Heart right ventricle (tissue), 16 donors: ENCODE measurements at places on chromosomes 6 and 20. TPM values are rescaled to one million over a fixed set of nuclear protein-coding genes. Genes with fewer than 3 reads are reported as not detected.

DNA sequence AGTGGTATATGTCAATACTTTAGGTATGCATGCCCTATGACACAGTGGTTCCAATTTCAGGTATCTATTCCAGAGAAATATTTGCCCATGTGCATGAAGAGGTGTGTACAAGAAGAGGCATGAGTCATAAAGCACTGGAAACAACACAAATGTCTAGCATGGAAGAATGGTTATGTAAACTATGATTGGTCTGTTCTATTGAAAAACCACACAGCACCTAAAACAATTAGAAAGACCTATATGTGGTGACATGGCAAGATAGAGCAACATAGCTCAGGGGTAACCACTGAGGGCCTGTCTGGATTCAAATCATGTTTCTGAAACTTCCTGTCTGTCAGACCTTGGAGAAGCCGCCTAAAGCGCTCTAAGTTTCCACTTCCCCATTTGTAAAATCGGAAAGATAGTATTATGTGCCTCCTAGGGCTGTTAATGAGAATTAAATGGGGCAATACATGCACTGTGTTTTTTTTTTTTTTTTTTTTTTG lies 76.0 kb upstream of the SHLD1 start:
- no peaks in the 10 kb centered on the region for H3K4me1 ChIP-seq
- H3K27me3 ChIP-seq = no peaks in the 10 kb centered on the region
- no peak for DNase-seq

DNA sequence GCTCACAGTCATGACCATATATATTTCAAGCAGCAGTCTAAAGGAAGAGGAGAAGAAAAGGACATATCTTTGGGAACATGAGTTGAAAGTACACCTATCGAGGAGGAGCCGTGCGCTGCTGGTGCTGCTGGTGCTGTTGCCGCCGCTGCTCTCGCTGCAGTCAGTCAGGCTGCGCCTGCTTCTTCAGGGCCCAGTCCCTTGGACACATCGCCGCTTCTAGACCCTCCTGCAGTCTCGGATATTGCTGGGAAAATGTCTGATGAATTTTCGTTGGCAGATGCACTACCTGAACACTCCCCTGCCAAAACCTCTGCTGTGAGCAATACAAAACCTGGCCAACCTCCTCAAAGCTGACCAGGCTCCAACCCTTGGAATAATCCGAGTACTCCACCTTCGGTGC lies 8.2 kb upstream of the ASCC3 start:
- H3K27me3 ChIP-seq = no peaks in the 10 kb centered on the region
- DNase-seq = no peak
- no peak overlapping the region for H3K27ac ChIP-seq
- no peaks in the 10 kb centered on the region for H3K4me1 ChIP-seq
- no peak overlapping the region for H3K4me3 ChIP-seq
- no peaks in the 10 kb centered on the region for H3K36me3 ChIP-seq

DNA sequence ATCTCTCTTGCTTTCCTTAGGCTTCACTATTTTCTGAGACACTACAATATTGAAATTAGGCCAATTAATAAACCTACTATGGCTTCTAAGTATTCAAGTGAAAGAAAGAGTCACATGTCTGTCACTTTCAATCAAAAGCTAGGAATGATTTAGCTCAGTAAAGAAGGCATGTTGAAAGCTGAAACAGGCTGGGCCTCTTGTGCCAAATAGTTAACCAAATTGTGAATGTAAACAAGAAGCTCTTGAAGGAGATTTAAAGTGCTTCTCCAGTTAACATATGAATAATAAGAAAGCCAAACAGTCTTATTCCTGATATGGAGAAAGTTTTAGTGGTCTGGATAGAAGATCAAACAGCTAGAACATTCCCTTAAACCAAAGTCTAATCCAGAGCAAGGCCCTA lies 236.3 kb downstream of the OTOR start:
- H3K36me3 ChIP-seq = no peaks in the 10 kb centered on the region
- no peaks in the 10 kb centered on the region for H3K27me3 ChIP-seq
- H3K4me3 ChIP-seq = no peak overlapping the region
- DNase-seq = no peak
- no peak overlapping the region for H3K27ac ChIP-seq

GRCh38 chr20:10468340-10468845 lies 33.3 kb downstream of the SLX4IP start:
- H3K4me1 ChIP-seq = no peaks in the 10 kb centered on the region
- no peak overlapping the region for H3K4me3 ChIP-seq
- H3K27me3 ChIP-seq = no peaks in the 10 kb centered on the region
- no peak for DNase-seq
- no peaks in the 10 kb centered on the region for H3K36me3 ChIP-seq
- H3K27ac ChIP-seq = peak overlapping the region; percentile 50

GRCh38 chr6:37155394-37156312 lies 14.3 kb upstream of the PIM1 start:
- no peaks in the 10 kb centered on the region for H3K36me3 ChIP-seq
- H3K27ac ChIP-seq = no peak overlapping the region
- no peaks in the 10 kb centered on the region for H3K27me3 ChIP-seq
- no peak for DNase-seq
- no peak overlapping the region for H3K4me3 ChIP-seq

DNA sequence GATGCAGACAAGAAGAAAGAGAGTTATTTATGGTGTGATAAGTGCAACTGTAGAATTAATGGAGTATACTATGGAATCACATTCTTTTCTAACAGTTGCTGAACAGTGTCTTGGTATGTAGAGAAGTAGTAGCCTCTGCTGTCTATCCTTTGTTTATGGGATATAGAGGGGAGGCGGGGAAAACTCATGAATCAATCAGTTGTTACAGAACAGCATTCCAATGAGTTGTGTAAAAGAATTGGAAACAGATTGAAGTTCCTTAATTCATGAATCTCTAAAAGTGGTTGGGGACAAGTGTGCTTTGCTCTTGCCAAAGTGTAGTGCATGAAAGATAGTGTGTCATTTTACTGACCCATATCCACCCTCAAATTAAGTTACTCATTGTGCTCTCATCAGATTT lies 77.7 kb downstream of the FLRT3 start:
- no peak for DNase-seq
- H3K27me3 ChIP-seq = no peaks in the 10 kb centered on the region

DNA sequence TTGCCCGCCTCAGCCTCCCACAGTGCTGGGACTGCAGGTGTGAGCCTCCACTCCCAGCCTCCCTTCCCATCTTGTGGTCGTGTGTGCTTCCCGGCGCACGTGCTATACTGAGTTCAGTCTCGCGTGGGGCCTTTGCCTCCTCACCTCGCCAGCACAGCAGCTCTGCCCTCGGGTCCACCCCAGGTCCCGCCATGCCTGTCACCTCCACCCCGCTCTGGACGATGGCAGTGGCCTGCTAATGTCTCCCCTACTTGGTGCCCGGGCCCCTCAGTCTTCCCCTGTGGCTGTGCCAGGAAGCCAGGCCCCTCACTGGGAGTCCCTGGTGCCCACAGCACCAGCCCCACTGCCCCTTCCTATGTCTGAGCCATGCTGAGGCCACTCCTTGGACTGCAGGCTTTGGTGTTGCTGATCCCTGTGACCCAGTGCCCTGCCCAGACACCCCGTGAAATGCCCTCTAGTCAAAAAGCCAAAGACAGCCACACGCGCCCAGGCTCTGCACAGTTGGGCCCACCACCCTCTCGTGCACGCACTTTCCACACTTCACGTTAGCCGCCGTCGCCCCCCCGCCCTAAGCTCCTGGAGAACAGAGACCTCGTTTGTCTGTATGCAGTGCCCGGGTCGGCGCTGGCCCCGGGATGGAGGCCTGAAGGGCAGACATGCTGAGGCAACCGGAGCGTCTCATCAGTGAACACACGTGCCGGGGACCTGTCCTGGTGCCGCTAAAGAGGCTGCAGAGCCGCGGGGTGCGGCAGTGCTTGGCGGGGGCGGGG lies 14.3 kb downstream of the HRH3 start:
- no peak overlapping the region for H3K27ac ChIP-seq
- H3K36me3 ChIP-seq = peaks cover 27% of the 10 kb centered on the region
- H3K4me1 ChIP-seq = no peaks in the 10 kb centered on the region
- H3K4me3 ChIP-seq = no peak overlapping the region
- peak; percentile 11 for DNase-seq

The XKR7 gene
- not detected for polyA plus RNA-seq

The C6orf141 gene
- polyA plus RNA-seq = 1.5 TPM

The CLPSL2 gene
- not detected for polyA plus RNA-seq

- H3K4me3 ChIP-seq = no peak overlapping the region
- no peaks in the 10 kb centered on the region for H3K36me3 ChIP-seq
- DNase-seq = no peak
- no peaks in the 10 kb centered on the region for H3K27me3 ChIP-seq
- peak overlapping the region; percentile 90 for H3K27ac ChIP-seq
- peaks cover 81% of the 10 kb centered on the region for H3K4me1 ChIP-seq
Observed at GRCh38 chr6:36823421-36824096, 15.7 kb downstream of the CPNE5 start.

DNA sequence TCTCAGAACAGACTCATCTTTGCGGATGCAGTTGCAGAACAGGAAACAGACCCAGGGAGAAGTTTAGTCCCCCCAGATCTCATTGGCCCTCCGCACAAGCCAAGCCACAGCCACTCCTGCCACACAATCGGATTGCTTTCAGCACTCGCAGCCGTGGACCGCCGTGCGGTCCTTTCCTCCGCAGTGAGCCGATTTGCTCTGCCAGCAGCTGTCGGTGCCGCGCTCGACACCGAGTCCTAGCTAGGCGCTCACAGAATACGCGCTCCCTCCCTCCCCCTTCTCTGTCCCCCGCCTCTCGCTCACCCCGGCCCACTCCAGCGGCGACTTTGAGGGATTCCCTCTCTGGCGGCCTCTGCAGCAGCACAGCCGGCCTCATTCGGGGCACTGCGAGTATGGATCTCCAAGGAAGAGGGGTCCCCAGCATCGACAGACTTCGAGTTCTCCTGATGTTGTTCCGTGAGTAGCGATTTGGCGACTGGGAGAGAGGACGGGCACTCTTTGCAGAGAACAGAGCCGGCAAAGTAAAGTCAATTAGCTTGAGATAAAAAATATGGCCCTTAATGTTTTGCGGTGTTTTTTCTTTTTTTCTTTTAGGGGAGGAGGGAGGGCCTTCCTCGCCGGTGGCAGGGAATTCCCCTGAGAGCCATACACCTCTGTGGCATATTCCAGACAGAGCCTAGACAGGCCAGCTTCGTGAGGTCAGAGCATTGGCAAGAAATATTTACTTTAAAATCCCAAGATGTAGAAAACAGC lies at the start of gene LAMP5:
LAMP5 (plus strand) TSS at position 130 of the 753 bp plus-strand sequence; CDS start at position 393, 263 bp downstream.
- peak; percentile 12 for DNase-seq
- peaks cover 25% of the 10 kb centered on the region for H3K4me1 ChIP-seq
- H3K27me3 ChIP-seq = peaks cover 91% of the 10 kb centered on the region
- peak within 1 kb of the TSS; percentile 11 for H3K4me3 ChIP-seq
- H3K27ac ChIP-seq = no peak within 1 kb of the TSS
- H3K36me3 ChIP-seq = no peaks in the 10 kb centered on the region

The SMIM13 gene
- 8.3 TPM for polyA plus RNA-seq

The SPATS1 gene
- polyA plus RNA-seq = not detected

DNA sequence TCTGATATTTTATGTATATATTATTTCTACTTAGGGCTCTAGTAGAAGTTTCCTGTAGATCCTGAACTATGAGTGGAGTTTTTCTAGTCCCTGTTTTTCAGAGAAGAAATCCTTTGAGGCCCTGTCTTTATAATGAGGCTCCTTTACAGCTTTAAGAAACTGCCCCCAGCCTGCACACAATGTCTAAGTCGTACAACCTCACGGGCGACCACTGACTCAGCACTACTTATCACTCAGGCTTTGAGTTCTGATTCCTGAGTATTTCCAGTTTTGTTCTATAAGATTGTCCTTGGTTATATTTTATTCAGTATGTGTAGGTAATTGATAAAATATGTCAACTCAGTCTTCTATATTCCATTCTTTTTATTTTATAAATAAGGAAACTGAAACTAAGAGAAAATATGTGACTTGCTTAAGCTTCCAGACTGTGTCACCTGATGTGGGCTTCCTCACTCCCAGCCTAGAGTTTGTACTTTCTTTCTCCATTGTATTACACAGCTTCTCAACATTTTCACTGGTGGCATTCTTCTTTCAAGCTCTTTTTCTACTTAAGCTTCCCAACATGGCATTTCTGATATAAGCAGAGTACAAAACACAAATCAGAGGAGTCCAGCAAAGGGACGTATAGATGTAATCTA lies 167.0 kb downstream of the TBX18 start:
- no peaks in the 10 kb centered on the region for H3K27me3 ChIP-seq
- H3K36me3 ChIP-seq = no peaks in the 10 kb centered on the region
- no peak overlapping the region for H3K4me3 ChIP-seq

The SRMS gene
- not detected for polyA plus RNA-seq

- H3K27ac ChIP-seq = no peak overlapping the region
- DNase-seq = no peak
- H3K4me3 ChIP-seq = no peak overlapping the region
- H3K36me3 ChIP-seq = no peaks in the 10 kb centered on the region
Observed at GRCh38 chr6:128244751-128245405, 275.5 kb downstream of the PTPRK start.

DNA sequence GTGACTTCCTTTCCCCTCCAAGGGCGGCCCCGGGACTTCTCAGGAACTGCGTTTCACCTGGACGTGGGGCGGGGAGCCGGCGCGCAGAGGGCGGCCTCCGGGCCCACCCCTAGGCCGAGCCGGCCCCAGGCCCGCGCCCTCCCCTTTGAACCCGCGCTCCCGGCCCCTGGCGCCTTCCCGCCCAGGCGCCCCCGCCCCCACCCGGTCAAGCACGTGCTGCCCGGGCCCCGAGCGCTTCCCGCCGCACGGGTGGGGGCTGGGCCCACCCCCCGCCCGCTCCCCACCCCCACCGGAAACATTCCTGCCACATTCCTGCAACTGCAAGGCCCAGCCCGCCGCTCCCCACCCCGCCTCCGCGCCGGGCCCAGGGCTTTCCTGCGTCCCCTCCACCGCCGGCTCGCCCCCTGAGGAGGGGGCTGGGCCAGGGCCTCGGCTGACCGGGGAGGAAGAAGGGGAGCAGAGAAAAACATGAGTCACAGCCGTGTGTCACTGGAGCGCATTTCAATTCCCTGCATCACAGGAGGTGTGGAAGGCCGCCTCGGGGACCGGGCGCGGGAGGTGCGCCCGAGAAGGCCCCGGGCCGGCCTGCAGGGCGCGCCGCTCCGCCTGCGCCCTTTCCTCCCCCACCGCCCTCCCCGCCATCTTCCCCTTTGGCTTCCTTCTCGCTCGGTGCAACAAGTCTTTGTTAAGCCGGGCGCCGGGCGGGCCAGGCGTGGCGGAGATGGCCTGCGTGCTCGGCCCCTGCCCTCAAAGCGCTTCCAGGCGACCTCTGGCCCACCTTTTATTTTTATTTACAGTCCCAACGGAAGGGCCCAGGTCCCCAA lies 1.2 kb upstream of the HMGA1 start:
- H3K4me1 ChIP-seq = peaks cover 8% of the 10 kb centered on the region
- H3K27me3 ChIP-seq = no peaks in the 10 kb centered on the region
- DNase-seq = peak; percentile 62
- H3K36me3 ChIP-seq = no peaks in the 10 kb centered on the region

DNA sequence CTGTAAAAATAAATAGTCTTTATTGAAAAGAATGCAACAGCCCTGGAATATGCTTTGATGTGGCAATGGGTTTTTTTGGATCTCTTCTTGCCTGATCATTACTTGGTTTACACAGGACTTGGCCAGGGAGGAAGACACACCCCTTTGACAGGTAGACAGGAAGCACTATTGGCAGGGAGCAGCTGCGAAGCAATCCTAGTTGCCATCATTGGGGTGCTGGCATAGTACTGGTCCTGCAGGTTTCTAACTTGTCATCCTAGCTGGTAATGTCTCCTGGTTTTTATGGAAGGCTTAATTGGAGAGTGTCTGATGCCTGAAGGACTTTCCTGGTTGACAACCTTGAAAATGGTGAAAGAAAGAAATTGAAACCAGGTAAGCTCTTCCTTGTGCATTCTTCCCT lies 71.2 kb upstream of the CCN6 start:
- H3K4me3 ChIP-seq = no peak overlapping the region
- no peak overlapping the region for H3K27ac ChIP-seq
- no peaks in the 10 kb centered on the region for H3K36me3 ChIP-seq
- H3K4me1 ChIP-seq = no peaks in the 10 kb centered on the region
- DNase-seq = no peak

The MAP7 gene
- 1.2 TPM for polyA plus RNA-seq
